ENCODE measurements at places on chromosomes 6 and 20.

DNA sequence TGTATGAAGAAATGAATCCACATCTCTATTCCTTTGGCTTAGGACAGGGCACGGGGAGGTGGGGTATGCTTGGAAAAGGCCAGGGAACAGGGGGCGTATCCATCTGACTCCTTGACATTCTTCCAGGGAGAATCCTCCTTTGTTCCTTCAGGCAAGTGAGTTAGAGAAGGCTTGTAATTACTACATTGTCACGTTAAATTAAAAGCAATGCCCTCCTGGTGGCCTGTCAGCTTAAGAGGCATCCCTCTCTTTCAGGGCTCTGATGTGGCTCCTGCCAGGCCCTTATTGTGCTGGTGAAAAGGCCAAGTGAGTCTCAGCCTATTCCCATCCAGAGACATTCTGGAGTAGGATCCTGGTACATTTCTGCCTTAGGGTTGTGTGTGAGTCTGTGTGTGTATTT lies 128.3 kb downstream of the FOXA2 start:
- H3K27me3 ChIP-seq, result no peaks in the 10 kb centered on the region
- H3K36me3 ChIP-seq, result no peaks in the 10 kb centered on the region
- H3K4me3 ChIP-seq, result no peak overlapping the region
- H3K4me1 ChIP-seq, result no peaks in the 10 kb centered on the region
- H3K27ac ChIP-seq, result no peak overlapping the region

DNA sequence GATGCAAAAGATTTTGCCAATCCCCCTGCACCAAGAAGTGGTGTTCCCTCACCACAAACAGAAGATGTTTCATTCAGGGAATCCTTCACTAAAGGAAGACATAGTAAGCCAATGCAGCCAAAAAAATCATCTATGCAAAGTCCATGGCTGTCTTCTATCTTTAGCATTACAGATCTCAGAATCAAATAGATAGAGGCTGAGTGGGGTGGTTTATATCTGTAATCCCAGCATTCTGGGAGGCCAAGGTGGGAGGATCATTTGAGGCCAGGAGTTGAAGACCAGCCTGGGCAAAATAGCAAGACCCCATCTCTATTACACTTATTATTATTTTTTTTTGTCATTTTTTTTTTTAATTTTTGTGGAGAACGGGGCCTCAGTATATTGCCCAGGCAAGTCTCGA lies 32.9 kb upstream of the ZNF217 start:
- DNase-seq, result no peak
- H3K27ac ChIP-seq, result no peak overlapping the region
- no peaks in the 10 kb centered on the region for H3K36me3 ChIP-seq
- H3K4me3 ChIP-seq, result no peak overlapping the region
- H3K27me3 ChIP-seq, result no peaks in the 10 kb centered on the region

DNA sequence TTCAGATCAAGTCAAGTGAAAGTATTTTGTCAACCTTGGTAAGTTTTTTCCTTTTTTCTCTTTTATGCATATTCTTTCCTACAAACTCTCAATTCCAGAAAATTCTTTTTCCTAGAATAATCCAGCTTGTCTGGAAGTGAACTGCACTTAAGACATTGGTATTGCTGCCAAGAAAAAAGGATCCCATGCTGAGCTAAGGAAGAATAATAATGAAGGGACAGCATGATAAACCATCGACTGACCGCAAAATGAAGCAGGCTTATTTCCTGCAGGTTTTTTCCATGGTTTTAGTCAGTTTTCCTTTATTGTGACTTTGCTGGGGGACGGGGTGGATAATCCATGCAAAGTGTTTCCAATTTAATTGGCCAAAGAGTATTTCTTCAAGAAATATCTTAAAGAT lies 857.6 kb upstream of the SLC35B3 start:
- DNase-seq, result no peak
- H3K27me3 ChIP-seq, result no peaks in the 10 kb centered on the region
- H3K36me3 ChIP-seq, result no peaks in the 10 kb centered on the region
- H3K4me1 ChIP-seq, result no peaks in the 10 kb centered on the region
- H3K4me3 ChIP-seq, result no peak overlapping the region

- H3K4me3 ChIP-seq, result no peak overlapping the region
- no peak overlapping the region for H3K27ac ChIP-seq
- no peaks in the 10 kb centered on the region for H3K27me3 ChIP-seq
Measured at GRCh38 chr6:40907198-40907701, 131.8 kb downstream of the UNC5CL start.

- no peak overlapping the region for H3K4me3 ChIP-seq
- no peak for DNase-seq
- H3K36me3 ChIP-seq, result no peaks in the 10 kb centered on the region
Measured at GRCh38 chr20:22771706-22772105, 187.3 kb upstream of the FOXA2 start.

- no peak overlapping the region for H3K4me3 ChIP-seq
- no peak for DNase-seq
- no peaks in the 10 kb centered on the region for H3K27me3 ChIP-seq
- no peaks in the 10 kb centered on the region for H3K4me1 ChIP-seq
Measured at GRCh38 chr6:23842760-23843159, 283.3 kb upstream of the NRSN1 start.
